Stomach (tissue), 19 donors: ENCODE measurements at places on chromosomes 4 and X.

GRCh38 chrX:1661048-1661921 lies 46.4 kb downstream of the ASMT start:
- H3K27me3 ChIP-seq: no peaks in the 10 kb centered on the region
- no peak overlapping the region for H3K27ac ChIP-seq
- H3K36me3 ChIP-seq: no peaks in the 10 kb centered on the region
- peaks cover 14% of the 10 kb centered on the region for H3K4me1 ChIP-seq
- DNase-seq: no peak

- no peak for DNase-seq
- no peaks in the 10 kb centered on the region for H3K27me3 ChIP-seq
- H3K4me3 ChIP-seq: no peak overlapping the region
- H3K27ac ChIP-seq: no peak overlapping the region
- no peaks in the 10 kb centered on the region for H3K4me1 ChIP-seq
Observed at GRCh38 chr4:133385161-133385954, 236.3 kb downstream of the PCDH10 start.

- no peaks in the 10 kb centered on the region for H3K36me3 ChIP-seq
- H3K4me3 ChIP-seq: no peak overlapping the region
- DNase-seq: no peak
- H3K27me3 ChIP-seq: no peaks in the 10 kb centered on the region
- no peak overlapping the region for H3K27ac ChIP-seq
- no peaks in the 10 kb centered on the region for H3K4me1 ChIP-seq
Observed at GRCh38 chr4:120399826-120400225, 333.2 kb upstream of the MAD2L1 start.

- H3K27me3 ChIP-seq: no peaks in the 10 kb centered on the region
- no peaks in the 10 kb centered on the region for H3K4me1 ChIP-seq
- peak overlapping the region; percentile 4 for H3K27ac ChIP-seq
- no peak for DNase-seq
- H3K4me3 ChIP-seq: no peak overlapping the region
Observed at GRCh38 chr4:140108713-140109230, 45.2 kb downstream of the MAML3 start.
